ENCODE measurements at places on chromosomes 4 and X. TPM values are rescaled to one million over a fixed set of nuclear protein-coding genes. Genes with fewer than 3 reads are reported as not detected.

DNA sequence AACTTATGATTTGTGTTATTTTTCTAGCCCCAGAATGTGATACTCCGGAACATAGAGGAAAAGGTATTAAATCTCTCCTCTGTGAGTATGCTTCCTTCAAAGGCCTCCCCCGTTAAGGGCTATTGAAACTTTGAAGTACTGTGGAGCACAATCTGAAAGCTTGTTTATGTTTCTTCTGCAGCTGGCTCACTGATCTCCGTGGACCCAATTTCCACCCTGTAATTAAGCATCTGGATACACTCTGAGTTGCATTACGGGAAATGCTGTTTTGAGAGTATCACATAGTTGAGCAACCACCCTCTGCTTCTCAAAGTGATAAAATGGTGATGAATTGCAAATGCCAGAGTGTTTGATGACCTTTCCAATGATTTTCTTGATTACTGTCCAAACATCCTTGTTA lies 296.8 kb upstream of the PABPC5 start:
- H3K4me3 ChIP-seq = no peak overlapping the region
- H3K27ac ChIP-seq = no peak overlapping the region
- H3K4me1 ChIP-seq = no peaks in the 10 kb centered on the region
- H3K27me3 ChIP-seq = peaks cover 4% of the 10 kb centered on the region

The ASIC5 gene
- polyA plus RNA-seq = not detected

DNA sequence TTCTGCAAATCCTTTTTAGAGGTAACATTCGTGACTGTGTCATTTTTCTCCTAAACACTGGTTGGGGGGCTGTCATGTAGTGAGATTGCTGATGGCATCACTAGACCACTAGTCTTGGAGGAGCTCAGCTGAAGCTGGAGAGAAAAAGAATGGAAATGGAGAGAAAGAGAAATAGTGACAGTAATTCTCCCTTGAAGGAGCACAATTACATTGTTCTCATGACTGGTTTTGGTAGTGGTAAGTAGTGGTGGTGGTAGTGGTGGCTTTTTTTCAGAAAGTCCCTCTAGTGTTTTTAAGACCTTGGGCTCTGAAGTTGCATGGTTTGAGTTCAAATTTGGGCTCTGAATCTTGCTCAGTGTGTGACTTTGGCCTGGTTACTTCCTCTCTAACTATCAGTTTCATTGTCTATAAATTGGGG lies 99.8 kb downstream of the LARP7 start:
- H3K4me1 ChIP-seq = no peaks in the 10 kb centered on the region
- no peak overlapping the region for H3K4me3 ChIP-seq
- DNase-seq = no peak
- H3K27ac ChIP-seq = no peak overlapping the region
- H3K27me3 ChIP-seq = peaks cover 4% of the 10 kb centered on the region

The TMPRSS11F gene
- not detected for polyA plus RNA-seq

The SPP1 gene
- not detected for polyA plus RNA-seq

The STK32B gene
- not detected for polyA plus RNA-seq

The CT45A2 gene
- polyA plus RNA-seq = not detected

GRCh38 chrX:43643662-43644061 lies 12.4 kb upstream of the MAOA start:
- no peaks in the 10 kb centered on the region for H3K36me3 ChIP-seq
- no peak for DNase-seq
- H3K27ac ChIP-seq = no peak overlapping the region
- H3K4me1 ChIP-seq = no peaks in the 10 kb centered on the region

The TXK gene
- 243 TPM for polyA plus RNA-seq

DNA sequence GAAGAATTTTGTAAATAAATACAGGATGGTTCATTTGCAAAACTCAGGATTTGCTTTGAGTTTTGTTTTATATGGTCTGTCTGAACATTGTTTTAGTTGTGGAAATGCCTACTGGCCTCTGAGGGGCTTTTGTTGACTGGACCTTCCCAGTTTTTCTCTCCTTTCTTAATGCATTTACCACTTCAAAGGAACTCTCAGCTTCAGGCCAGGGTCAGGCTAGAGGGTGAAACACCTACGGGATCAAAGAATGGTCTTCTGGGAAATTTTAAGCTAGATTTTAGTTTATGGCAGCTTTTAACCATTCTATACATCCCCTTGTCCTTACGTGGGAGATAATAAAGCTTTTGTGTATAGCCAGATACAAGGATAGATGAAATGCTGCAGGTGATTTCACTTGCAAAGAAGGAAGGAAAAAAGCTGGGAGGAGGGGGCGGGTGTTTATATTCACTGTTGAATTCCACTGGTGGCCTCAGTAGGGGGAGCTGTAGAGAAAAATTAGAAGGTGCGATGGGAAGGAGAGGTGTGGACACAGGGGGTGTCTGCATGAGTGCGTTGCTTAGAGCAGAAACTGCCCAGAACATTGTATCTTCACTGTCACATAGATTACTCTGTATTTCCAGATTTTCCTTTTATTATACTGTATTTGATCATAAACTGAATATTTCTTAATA lies 151.8 kb downstream of the TSPAN5 start:
- no peak overlapping the region for H3K4me3 ChIP-seq
- peaks cover 17% of the 10 kb centered on the region for H3K36me3 ChIP-seq
- peaks cover 9% of the 10 kb centered on the region for H3K4me1 ChIP-seq
- no peaks in the 10 kb centered on the region for H3K27me3 ChIP-seq
- no peak overlapping the region for H3K27ac ChIP-seq

The IQCM gene
- not detected for polyA plus RNA-seq

The KLB gene
- 0.07 TPM for polyA plus RNA-seq
